ENCODE measurements at places on chromosomes 1 and 21. TPM values are rescaled to one million over a fixed set of nuclear protein-coding genes. Genes with fewer than 3 reads are reported as not detected.
A peak's percentile ranks its signal among the peaks of the same experiment; 100 is the strongest.

Gene OBSCN
- total RNA-seq, result 6.4 TPM

GRCh38 chr1:180241716-180242544 is 11.9 kb downstream of the LHX4 start:
- no peak for DNase-seq

- DNase-seq, result no peak
Observed at GRCh38 chr1:87044840-87045239, 130.4 kb downstream of the HS2ST1 start.

DNA sequence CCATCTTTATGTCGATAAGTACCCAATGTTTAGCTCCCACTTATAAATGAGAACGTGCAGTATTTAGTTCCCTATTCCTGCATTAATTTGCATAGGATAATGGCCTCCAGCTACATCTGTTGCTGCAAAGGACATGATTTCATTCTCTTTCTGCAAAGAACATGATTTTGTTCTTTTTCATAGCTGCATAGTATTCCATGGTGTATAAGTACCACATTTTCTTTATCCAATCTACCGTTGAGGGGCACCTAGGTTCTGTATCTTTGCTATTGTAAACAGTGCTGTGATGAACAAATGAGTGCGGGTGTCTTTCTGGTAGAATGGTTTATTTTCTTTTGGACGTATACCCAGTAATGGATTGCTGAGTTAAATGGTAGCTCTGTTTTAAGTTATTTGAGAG is 63.0 kb downstream of the HLX start:
- DNase-seq, result no peak

Gene PLA2G2D
- total RNA-seq, result not detected

GRCh38 chr1:11473491-11474034 is 5.4 kb upstream of the DISP3 start:
- peak; percentile 46 for DNase-seq

GRCh38 chr1:185856482-185856881 is 122.3 kb downstream of the HMCN1 start:
- no peak for DNase-seq

Gene NR5A2
- total RNA-seq, result 9.1 TPM

Gene FCGR1A
- total RNA-seq, result not detected

Data from Caco-2 (cell line).